ENCODE measurements at places on chromosomes 3 and 15. TPM values are rescaled to one million over a fixed set of nuclear protein-coding genes. Genes with fewer than 3 reads are reported as not detected.

SLC6A1 gene
- 1.8 TPM for total RNA-seq

DNA sequence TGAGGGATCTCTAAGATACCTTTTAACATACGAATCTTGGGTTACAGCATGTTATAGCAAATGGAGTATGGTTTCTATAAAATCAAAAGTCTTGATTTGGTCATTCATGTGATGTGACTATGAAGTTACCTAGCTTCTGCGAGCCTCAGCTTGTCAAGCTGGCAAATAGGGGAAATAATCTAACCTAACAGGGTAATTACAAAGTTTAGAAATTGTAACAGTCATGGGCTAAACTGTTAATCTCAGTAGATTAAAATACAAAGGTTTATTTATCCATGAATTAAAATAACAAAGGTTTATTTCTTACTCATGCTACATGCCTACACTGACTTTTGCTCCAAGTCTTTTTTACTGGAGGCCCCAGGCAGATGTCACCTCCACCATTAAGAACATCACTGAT is 359.1 kb downstream of the CLSTN2 start:
- no peaks in the 10 kb centered on the region for H3K27me3 ChIP-seq
- H3K36me3 ChIP-seq = no peaks in the 10 kb centered on the region
- no peak overlapping the region for H3K27ac ChIP-seq
- no peak overlapping the region for H3K4me3 ChIP-seq

GOLGA6D gene
- total RNA-seq = not detected

TMEM207 gene
- not detected for total RNA-seq

CLDND1 gene
- 91.2 TPM for total RNA-seq

GRCh38 chr15:88835119-88835518 is 31.9 kb downstream of the ACAN start:
- H3K27ac ChIP-seq = no peak overlapping the region
- peaks cover 6% of the 10 kb centered on the region for H3K27me3 ChIP-seq

GLDN gene
- total RNA-seq = 34.5 TPM

GOLGA6A gene
- total RNA-seq = not detected

DNA sequence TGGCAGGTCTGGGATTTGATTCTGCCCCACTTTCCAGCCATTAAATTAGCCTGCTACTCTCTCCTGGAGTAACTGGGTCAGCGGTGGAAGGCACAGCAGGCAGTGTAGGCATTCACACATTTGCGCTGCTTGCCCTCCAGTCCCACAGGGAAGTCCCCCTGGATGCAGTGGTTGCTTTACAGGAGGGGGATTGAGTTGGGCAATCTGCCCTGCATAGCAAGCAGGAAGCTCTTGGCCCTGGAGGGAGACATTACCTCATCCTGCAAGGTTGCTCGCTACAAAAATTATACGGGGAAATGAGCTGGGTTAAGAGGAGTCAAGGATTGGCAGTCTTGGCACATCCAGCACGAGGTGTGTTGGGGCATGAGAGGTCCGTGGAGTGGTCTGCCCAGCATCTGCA is 14.8 kb downstream of the MCM2 start:
- H3K27me3 ChIP-seq = no peaks in the 10 kb centered on the region
- H3K4me3 ChIP-seq = no peak overlapping the region
- H3K36me3 ChIP-seq = peaks cover 18% of the 10 kb centered on the region
- peak overlapping the region; percentile 7 for H3K27ac ChIP-seq
- H3K4me1 ChIP-seq = no peaks in the 10 kb centered on the region

DNA sequence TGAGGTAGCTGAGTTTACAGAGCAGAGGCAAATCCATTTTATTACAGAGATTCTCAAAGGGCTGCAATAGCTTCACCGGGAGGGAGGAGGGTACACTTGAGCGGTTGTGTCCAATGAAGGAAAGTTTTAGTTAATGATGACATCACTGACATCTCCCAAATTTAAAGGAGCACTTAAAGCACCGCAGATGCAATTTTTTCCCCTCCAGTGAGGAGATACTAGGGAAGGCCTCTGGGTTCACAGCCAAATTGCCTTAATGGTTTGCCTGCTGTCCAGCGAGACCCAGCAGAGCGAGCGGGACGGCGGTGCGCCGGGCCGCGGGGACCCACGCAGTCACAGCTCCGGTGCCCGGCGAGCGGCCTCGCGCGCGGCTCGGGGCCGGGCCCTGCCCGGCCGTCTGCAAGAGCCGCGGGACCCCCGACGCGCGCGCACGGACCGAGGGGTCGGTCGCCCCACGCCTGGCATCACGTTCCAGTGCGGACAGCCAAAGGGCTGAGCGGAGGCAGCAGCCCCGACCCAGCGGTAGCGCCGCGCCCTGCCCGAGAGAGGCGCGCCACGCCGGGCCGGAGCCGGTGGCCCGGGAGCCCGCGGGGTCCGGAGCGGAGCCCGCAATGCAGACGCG is 160.5 kb upstream of the CHRNA7 start:
- no peak for DNase-seq
- H3K27ac ChIP-seq = no peak overlapping the region
- H3K4me1 ChIP-seq = peaks cover 5% of the 10 kb centered on the region
- no peaks in the 10 kb centered on the region for H3K36me3 ChIP-seq

ERC2 gene
- total RNA-seq = 1.5 TPM

OR5K2 gene
- total RNA-seq = not detected

CCDC54 gene
- total RNA-seq = not detected

CNTN6 gene
- 10.3 TPM for total RNA-seq

- no peak overlapping the region for H3K4me3 ChIP-seq
- H3K27me3 ChIP-seq = no peaks in the 10 kb centered on the region
- no peak overlapping the region for H3K27ac ChIP-seq
Measured at GRCh38 chr15:47415539-47415971, 301.8 kb upstream of the SEMA6D start.

GRCh38 chr15:68507447-68507846 is 71.3 kb upstream of the CORO2B start:
- H3K36me3 ChIP-seq = no peaks in the 10 kb centered on the region
- no peaks in the 10 kb centered on the region for H3K4me1 ChIP-seq
- no peaks in the 10 kb centered on the region for H3K27me3 ChIP-seq
- no peak overlapping the region for H3K4me3 ChIP-seq
- no peak for DNase-seq

GCSAM gene
- 1.5 TPM for total RNA-seq

GRCh38 chr3:49841806-49842205 is 14.6 kb downstream of the TRAIP start:
- no peaks in the 10 kb centered on the region for H3K27me3 ChIP-seq
- DNase-seq = no peak
- no peak overlapping the region for H3K4me3 ChIP-seq

DNA sequence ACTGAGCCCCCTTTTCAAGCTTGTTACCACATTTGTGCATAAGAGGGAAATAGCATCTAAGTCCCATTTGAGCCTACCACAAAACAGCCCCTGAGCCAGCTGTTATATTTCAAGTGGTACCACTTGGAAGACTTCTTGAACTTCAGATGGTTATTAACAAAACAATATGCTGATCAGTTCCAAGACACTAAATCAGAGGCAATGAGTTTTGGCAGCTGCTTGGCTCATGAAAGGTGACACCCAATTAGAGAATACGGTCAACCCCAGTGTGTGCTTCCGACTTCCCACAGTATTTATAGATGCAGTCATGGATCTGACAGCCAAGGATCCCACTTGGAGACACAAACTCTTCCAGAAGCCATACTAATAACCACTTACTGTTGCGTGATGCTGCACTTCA is 469.6 kb upstream of the PPP2R3A start:
- H3K4me1 ChIP-seq = no peaks in the 10 kb centered on the region
- H3K36me3 ChIP-seq = no peaks in the 10 kb centered on the region
- no peak for DNase-seq

GRCh38 chr15:22966321-22967083 is 13.7 kb downstream of the CYFIP1 start:
- H3K4me3 ChIP-seq = no peak overlapping the region
- H3K27me3 ChIP-seq = no peaks in the 10 kb centered on the region
- DNase-seq = no peak
- no peaks in the 10 kb centered on the region for H3K36me3 ChIP-seq

GRCh38 chr3:175456466-175456865 is 597.3 kb downstream of the NAALADL2 start:
- no peak for DNase-seq
- no peaks in the 10 kb centered on the region for H3K36me3 ChIP-seq
- H3K27me3 ChIP-seq = no peaks in the 10 kb centered on the region
- no peak overlapping the region for H3K27ac ChIP-seq
- H3K4me1 ChIP-seq = no peaks in the 10 kb centered on the region

AHSG gene
- total RNA-seq = not detected

DNA sequence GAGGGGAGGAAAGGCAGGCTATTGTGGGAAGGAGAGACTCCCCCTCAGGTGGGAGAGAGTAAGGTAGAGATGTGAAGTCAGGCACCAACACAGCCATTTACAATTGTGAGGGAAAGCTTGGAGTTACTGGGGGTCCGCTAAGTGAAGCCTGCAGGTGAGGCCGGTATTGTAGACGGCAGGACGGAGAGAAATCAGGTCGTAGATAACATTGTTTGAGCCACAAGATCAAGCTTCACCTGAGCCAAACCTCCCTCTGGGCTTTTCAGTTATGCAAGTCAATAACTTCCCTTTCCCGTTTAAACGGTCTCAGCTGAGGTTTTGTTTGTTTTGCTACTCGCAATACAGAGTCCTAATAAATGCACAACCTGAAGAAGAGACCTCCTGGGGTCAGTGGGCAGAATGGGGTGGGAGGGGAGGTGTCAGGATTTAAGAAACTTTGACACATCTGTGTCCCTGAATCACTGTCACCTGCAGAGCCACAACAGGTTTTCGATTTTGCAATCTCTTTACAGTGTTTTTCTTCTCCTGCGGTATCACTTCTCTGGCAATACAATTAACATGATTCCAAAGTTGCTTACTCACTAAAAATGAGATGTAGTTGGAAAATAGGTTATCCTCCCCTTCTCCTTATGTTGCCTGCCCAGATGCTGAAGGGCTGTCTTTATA is 72.0 kb upstream of the GLCE start:
- H3K27ac ChIP-seq = no peak overlapping the region
- DNase-seq = no peak
- H3K27me3 ChIP-seq = no peaks in the 10 kb centered on the region

- no peak overlapping the region for H3K27ac ChIP-seq
- no peak overlapping the region for H3K4me3 ChIP-seq
- no peaks in the 10 kb centered on the region for H3K27me3 ChIP-seq
- DNase-seq = no peak
Measured at GRCh38 chr3:147937341-147937740, 528.2 kb downstream of the ZIC1 start.

PLSCR5 gene
- not detected for total RNA-seq

DNA sequence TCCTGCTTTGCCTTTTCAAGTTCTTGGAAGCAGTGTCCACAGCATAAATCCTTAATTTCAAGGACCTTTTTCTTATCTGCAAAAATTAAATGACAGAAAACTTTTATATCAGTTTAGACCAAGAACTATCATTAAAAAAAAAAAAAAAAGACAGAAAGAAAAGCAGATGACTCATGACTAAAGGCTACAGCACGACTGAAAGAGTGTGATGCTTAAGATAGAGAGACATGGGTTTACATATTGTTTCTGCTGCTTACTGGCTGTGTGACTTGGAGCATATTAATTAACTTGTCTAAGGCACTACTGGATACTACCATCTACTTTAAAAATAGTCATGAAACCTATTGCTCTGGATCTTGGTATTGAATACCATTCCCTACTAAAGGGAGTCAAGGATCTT is 62.3 kb downstream of the CEP152 start:
- H3K36me3 ChIP-seq = peaks cover 10% of the 10 kb centered on the region
- H3K4me1 ChIP-seq = no peaks in the 10 kb centered on the region
- DNase-seq = no peak
- no peaks in the 10 kb centered on the region for H3K27me3 ChIP-seq
- no peak overlapping the region for H3K27ac ChIP-seq

RGMA gene
- total RNA-seq = 9.7 TPM
